ENCODE measurements at places on chromosomes 3 and 15.

DNA sequence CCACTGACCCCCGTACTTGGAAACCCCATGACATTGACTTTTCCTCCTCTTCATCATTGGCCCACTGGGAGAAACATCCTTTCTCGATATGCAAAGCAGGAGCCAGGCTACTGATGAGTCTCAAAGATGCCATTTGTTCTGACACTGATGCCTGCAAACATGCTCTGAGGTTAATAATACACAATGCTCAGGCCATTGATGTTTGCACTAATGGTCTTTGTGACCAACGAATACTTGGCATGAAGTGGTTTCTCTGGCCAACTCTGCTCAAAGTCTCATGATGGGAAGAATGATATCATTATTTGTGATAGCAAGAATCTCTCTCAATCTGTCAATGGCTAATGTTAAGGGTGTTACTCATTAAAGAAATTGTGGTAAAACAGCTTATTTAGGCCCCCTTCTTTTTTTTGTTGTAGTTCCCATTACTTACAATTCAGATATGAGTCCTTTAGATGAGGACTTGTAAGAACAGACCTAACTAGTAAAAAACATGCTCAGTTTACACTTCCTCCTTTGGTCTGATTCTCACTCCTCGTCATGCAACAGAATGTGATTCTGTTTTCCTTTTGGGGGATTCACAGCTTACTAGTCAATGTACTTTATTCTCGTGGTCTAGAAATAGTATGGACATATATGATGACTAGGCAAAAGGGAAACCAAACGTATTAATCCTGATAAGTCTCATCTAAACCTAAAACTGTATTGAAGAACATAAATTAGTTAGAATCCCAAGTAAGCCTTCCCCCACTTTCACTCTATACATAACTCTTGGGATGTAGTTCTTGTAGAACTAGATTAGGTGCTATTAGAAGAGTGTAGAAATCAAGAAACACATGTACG is 488.8 kb upstream of the DPPA4 start:
- peaks cover 4% of the 10 kb centered on the region for H3K36me3 ChIP-seq
- DNase-seq, result no peak
- H3K27me3 ChIP-seq, result no peaks in the 10 kb centered on the region
- no peak overlapping the region for H3K27ac ChIP-seq

DNA sequence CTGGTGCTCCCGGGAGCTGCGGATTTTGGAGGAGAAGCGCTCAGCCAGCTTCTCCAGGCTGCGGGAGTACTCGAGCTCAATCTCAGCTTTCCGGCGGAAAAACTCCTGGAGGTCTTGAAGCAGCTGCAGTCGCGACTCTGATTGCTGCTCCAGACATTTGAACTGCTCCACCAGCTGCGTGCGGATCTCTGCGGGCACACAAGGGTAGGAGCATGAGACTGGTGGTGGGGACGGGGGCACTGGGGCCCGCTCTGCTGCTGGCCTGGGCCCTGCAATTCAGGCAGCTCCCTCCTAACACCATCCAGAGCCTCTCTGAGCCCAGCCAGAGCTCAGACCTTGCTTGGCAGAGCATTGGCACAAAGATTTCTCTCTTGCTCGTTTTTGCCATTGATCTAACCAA is 124.7 kb downstream of the SRGAP3 start:
- peaks cover 3% of the 10 kb centered on the region for H3K27me3 ChIP-seq
- H3K27ac ChIP-seq, result no peak overlapping the region
- no peaks in the 10 kb centered on the region for H3K36me3 ChIP-seq
- no peak overlapping the region for H3K4me3 ChIP-seq
- no peak for DNase-seq

DNA sequence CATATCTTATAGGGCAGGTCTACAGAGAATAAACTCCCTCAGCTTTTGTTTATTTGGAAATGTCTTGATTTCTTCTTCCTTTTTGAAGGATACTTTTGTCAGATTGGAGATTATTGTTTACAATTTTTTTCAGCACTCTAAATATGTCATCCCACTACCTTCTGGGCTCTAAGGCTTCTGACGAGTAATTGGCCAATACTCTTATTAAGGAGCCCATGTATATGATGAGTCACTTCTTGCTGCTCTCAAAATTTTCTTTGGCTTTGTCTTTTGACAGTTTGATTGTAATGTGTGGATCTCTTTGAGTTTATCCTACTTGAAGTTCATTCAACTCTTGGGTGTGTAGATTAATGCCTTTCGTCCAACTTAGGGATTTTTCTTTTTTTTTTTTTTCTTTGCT is 28.9 kb upstream of the CD200R1L start:
- no peak for DNase-seq
- H3K27ac ChIP-seq, result no peak overlapping the region
- no peaks in the 10 kb centered on the region for H3K27me3 ChIP-seq
- peaks cover 3% of the 10 kb centered on the region for H3K4me1 ChIP-seq

- H3K4me1 ChIP-seq, result peaks cover 27% of the 10 kb centered on the region
- DNase-seq, result no peak
- H3K27me3 ChIP-seq, result no peaks in the 10 kb centered on the region
- H3K36me3 ChIP-seq, result peaks cover 8% of the 10 kb centered on the region
- peak overlapping the region; percentile 98 for H3K4me3 ChIP-seq
- peak overlapping the region; percentile 67 for H3K27ac ChIP-seq
Measured at GRCh38 chr3:52707585-52707984, 1.7 kb downstream of the SPCS1 start.

All from activated naive CD8-positive, alpha-beta T cell treated with anti-CD3 and anti-CD28 coated beads, Interleukin-2, amount 10 ng/mL, durations not matched to agents 7 days and 5 days (primary cell).